Fibroblast of skin of left biceps (primary cell): ENCODE measurements at places on chromosomes 1 and 21.

DNA sequence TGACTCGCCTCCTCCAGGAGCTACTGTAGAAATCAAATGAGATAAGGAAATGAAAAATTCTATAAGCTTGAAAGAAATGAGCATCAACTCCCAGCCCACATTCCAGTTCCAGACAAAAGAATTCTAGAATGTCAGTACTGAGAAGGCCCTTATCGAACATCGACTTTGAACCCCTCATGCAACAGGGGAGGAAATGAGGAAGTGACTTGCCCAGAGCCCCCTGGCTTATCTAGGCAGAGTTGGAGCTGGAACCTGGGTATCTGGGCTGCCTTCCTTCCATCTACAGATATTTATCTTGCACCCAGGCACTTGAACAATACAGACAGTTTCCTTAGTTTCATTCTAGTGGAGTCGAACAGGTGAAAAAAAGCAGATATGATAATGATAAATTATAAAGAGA lies 22.3 kb downstream of the MECR start:
- DNase-seq, result no peak

GRCh38 chr1:67214420-67215174 lies 48.3 kb downstream of the IL23R start:
- no peak for DNase-seq

DNA sequence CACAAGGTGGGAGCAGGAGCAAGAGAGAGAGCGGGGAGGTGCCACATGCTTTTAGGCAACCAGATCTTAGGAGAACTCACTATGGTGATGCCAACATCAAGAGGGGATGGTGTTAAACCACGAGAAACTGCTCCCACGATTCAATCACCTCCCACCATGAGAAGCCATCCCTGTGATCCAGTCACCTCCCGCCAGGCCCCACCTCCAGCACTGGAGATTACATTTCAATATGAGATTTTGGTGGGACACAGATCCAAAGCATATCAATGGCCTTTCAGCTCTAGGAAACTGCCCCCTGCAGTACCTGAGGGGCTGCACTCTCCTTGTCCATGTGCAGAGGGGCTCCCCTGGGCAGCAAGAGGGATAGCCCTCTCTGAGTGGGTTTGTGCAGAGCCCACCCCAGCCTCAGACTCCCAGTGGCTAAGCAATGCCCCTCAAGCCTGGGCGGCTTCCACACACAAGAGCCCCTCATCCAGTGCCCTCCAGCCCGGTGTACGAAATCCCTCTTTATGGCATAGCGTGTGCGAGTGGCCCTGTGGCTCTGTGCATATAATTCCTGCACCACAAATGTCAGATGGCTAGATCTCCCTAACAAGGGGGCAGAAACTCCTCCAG lies 15.5 kb upstream of the PRDM16 start:
- DNase-seq, result no peak

- no peak for DNase-seq
Measured at GRCh38 chr21:25986928-25987327, 183.6 kb downstream of the APP start.

DNA sequence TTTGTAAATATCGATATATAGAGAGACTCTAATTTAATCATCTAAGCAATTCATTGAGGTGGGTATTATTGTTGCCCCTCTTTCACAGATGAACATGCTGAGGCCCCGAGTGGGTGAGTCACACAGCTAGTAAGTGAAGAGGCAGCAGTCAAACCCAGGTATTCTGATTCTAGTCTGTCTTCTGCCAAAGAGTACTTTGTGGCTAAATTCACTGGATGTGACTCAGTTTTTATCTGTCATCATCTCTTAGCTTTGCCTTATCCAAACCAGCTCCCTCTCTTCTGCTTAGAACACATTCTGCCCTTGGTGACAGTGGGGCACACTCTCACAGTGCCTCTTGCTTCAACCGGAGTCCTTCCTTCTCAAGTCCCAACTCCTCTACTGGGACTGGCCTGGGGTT lies 11.5 kb downstream of the FCRL5 start:
- no peak for DNase-seq

- DNase-seq, result no peak
Measured at GRCh38 chr1:202210385-202210784, 16.8 kb downstream of the LGR6 start.

- no peak for DNase-seq
Measured at GRCh38 chr1:245345191-245345884, 190.6 kb downstream of the KIF26B start.

- no peak for DNase-seq
Measured at GRCh38 chr1:188937965-188938551, 1539.6 kb downstream of the BRINP3 start.

DNA sequence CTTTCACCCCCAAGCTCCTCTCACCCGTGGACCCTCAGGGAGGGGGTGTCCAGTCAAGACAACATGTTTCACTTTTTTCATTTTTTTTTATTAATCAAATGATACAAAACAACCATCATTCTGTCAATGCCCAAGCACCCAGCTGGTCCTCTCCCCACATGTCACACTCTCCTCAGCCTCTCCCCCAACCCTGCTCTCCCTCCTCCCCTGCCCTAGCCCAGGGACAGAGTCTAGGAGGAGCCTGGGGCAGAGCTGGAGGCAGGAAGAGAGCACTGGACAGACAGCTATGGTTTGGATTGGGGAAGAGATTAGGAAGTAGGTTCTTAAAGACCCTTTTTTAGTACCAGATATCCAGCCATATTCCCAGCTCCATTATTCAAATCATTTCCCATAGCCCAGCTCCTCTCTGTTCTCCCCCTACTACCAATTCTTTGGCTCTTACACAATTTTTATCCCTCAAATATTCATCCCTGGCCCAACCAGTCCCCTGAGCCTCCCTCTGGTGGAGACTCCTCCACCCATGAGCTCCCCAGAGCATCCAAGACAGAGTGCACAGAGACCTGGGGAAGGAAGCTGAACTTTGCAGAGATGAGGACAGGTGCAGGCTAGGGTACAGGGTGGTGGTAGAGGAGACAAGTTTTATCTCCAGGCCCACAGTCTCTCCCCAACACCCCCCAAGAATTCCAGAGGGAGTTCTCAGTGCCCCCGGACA lies 1.4 kb upstream of the S100A16 start:
- no peak for DNase-seq

DNA sequence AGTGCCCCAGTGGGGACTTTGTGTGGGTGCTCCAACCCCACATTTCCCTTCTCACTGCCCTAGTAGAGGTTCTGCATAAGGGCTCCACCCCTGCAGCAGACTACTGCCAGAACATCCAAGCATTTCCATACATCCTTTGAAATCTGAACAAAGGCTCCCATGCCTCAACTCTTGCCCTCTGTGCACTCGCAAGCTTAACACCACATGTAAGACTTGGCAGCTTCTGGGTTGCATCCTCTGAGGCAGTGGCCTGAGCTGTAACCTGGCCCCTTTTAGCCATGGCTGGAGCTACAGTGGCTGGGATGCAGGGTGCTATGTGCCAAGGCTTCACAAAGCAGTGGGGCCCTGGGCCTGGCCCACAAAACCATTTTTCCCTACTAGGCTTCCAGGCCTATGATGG lies 128.9 kb downstream of the TYW3 start:
- no peak for DNase-seq

DNA sequence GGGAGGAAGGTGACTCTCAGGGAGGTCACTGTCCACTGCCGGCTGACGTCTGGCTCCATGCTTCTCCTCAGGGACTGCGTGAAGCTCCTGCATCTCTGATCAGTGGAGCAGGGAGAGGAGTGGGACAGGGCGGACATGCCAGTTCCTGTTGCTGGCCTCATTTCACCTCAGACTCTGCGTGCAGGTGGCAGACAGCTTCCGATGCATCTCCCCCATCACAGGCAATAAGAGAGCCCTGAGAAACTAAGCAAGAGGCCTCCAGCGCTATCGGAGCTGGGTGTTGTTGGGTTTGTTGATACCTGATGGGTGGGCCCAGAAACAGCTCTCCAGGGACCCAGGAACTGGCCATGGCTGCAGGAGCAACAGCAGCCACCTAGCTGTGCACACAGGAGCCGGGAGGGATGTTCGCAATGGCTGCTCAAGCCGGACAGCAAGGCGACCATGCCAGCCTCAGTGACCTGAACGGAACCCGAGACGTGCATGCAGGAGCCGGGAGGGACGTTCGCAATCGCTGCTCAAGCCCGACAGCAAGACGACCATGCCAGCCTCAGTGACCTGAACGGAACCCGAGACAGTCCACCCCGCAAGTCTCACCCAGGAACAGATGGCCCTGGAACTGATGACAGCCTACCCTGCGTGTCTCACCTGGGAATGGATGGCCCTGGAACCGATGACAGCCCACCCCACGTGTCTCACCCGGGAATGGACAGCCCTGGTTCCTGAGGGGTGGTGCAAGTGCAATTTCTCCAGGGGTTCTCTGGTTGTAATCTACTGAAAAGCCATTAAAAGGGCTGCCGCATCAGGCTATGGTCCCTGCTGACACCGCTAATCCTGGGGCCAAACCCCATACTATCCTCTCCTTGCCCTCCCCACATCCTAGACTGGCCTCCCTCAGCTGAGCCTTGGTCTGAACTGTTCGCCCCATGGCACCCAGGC lies 14.2 kb upstream of the PCBP3 start:
- DNase-seq, result no peak

GRCh38 chr1:167292216-167292615 lies 71.5 kb downstream of the POU2F1 start:
- DNase-seq, result no peak

GRCh38 chr1:89890085-89890752 lies 69.4 kb downstream of the LRRC8D start:
- no peak for DNase-seq

- DNase-seq, result peak; percentile 9
Measured at GRCh38 chr21:23639721-23640120, 1967.6 kb downstream of the MRPL39 start.

- no peak for DNase-seq
Measured at GRCh38 chr1:159200769-159201168, 3.9 kb upstream of the ACKR1 start.

DNA sequence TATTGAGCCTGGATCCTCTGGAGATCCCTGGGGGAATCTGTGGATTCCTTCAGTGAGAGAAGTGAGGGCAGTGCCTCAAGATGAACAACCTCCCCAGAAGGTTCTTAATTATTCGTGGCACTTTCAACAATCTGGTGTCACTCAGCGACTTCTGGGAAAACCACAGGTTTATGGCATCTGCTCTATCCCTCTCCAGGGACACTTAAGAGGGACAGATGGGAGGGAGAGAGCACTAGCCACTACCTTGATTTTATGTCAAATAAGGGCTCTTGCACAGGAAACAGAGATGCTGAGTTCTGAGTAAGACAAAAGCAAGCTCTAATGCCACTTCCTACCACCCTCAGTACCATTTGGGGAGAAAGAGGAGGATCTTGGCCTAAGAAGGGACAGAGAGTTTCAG lies 21.2 kb upstream of the CHI3L1 start:
- DNase-seq, result no peak

DNA sequence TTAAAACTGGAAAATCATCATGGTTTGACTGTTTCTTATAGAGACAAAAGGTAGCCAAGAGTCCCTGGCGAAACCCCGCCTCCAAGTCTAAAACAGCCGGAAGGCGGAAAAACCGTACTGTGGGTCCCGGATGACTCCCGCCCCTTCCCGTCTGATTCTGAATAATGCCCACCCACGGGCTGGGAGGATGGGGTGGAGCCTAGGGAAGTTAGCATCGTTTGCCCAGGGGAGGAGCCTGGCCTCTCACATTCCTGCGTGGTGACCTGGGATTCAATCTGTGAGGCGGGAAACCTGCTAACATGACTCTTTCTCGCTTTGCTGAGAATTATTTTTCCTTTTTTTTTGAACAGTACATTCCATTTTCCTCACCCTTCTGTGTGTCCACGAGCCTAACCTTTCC lies 124.9 kb downstream of the KCNK1 start:
- no peak for DNase-seq

- no peak for DNase-seq
Measured at GRCh38 chr1:3161176-3161840, 92.3 kb downstream of the PRDM16 start.

GRCh38 chr1:225482421-225482950 lies 54.6 kb upstream of the LBR start:
- DNase-seq, result peak; percentile 23

DNA sequence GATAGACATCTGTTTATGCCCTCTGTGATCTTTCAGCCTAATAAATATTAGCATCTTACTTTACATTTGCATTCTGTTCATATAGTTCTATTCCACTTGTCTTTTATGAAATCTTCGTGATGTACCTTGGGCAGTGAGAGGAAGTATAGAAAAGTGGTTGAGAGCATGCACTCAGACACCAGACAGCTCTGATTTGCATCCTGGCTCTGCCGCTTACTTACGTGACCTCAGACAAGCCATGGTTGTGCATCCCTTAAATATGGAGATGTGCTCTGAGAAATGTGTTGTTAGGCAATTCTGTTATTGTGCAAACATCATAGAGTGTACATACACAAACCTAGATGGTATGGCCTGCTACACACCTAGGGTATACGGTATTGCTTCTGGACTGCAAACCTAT lies 22.9 kb downstream of the OVGP1 start:
- DNase-seq, result no peak

DNA sequence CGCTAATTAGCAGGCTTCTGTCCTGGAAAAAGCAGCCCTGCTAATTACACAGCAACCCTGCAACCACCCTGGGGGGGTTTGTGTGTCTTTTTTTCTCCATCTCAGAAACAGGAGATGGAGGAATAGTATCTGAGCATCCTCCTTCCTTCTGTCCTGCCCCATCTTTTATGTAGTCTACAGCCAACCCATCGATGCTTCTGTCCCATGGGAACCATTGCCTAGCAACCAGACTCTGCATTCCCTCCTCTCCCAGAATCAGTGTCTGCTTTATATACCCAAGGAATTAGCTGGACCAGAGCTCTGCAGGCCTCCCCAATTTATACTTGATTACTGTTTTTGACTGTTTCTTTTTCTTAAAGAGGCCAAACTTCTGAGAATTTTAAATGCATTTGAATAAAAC lies 35.1 kb downstream of the LRRC38 start:
- DNase-seq, result no peak

- no peak for DNase-seq
Measured at GRCh38 chr1:22140694-22141093, 2.2 kb downstream of the WNT4 start.
